ENCODE measurements at places on chromosomes 11 and 22.
A peak's percentile ranks its signal among the peaks of the same experiment; 100 is the strongest.

DNA sequence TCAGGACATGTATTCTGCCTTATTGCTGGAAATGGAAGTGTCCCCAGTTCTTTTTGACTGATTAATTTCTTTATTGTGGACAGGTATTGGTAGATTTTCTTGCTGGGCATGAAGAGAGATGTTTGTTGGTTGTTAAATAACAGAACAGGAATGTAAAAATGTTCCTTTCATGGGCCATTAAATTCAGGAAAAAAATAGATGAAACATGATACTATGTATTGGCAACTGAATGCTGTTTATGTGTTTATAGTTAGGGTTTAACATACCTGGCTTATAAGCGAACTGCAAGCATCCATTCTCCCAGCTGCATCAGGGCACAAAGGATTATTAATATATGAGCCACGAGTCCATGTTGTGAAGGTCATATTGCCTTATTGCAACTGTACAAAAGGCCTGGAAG is 368.5 kb downstream of the NELL1 start:
- no peak for DNase-seq

DNA sequence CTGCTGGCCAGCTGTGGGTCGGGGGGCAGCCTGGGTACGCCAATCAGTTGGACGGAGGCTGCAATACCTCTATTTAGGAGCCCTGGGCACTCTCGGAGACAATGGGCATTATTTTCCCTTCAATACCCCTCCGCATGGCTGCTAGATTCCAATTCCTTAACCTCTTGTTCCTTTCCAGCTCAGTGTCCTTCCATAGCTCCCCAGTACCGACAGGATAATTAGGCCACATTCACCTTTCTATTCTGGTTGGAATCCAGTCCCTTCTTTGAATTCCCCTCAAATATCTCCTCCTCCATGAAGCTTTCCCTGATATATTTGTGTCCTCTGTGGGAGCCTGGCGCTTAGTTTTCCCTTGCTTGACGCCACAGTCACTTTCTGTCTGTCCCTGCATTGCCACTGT is 4.2 kb upstream of the BIK start:
- no peak for DNase-seq

DNA sequence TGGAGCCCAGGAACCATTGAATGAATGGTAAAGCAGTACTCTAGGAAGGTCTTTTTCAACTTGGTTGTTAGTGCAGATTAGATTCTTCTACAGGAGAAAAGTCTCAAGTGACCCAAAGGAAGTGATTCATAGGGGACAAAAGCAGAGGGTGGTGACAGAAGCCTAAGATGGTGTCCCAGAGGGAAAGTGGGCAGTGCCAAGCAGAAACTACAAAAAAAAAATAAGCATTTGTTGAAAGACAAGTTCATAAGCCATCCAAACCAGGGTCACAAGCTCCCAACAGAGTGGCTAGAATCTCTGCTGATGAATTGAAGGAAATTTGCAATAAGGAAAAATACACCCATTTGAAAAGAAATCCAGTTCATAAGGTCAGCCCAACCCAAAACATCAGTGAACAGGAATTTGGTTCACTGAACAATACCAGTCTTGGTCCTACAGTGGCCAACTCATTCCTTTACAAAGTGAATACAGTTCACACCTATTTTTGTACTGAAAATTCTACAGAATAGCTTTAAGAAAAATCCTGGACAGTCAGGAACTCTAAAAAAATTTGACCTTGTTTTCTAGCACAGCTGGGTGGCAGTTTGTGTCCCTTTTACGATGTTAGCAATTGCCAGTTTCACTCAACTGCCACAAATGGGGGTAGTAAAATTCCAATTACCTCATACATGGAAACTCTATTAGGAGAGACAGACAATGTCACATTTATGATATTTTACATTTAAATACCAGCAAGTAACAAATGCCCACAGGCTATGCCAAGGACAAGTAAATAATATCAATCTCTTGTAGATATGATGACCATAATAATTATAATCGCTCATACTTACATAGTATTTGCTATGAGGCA is 21.6 kb upstream of the NUP160 start:
- DNase-seq: no peak

GRCh38 chr11:12184699-12185098 is 74.3 kb downstream of the MICAL2 start:
- no peak for DNase-seq

- DNase-seq: no peak
These were observed 57.9 kb downstream of the NECTIN1 start for GRCh38 chr11:119671051-119671450.

- DNase-seq: no peak
These were observed 29.0 kb downstream of the TXN2 start for GRCh38 chr22:36452250-36452977.

GRCh38 chr11:81098471-81098870 is 1635.2 kb downstream of the FAM181B start:
- DNase-seq: no peak

DNA sequence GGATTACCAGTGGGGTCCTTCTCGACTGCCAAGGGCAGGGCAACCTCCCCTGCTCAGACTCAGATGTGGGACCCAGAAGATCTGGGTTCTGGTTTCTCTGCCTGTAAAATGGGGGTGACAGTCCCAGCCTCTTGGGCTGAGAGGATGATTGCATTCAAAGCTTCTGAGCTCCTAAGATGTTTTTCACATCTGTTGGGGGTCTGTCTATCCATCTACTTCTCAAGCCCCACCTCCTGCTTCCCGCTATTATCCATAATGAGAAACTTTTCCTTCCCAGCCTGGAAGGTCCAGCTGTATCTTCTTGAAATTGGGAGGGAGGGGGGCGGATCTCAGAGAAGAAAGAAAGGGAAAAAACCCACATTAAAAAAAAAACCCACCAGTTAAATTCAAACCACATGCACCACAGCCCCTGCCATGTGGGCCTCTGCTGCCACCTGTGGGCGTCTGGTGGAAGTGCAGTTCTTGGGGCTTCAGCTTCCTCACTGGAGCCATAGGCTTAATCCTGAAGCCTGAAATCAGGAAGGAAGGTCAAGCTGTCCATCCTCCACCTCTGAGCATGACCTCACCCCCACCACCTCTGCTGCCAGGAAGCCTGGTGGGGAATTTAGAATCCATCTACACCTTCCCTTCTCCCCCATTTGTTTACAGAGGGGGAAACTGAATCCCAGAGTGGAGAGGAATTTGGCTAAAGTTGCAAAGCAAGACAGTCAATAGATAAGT is 27.3 kb downstream of the ARHGEF17 start:
- peak; percentile 55 for DNase-seq

DNA sequence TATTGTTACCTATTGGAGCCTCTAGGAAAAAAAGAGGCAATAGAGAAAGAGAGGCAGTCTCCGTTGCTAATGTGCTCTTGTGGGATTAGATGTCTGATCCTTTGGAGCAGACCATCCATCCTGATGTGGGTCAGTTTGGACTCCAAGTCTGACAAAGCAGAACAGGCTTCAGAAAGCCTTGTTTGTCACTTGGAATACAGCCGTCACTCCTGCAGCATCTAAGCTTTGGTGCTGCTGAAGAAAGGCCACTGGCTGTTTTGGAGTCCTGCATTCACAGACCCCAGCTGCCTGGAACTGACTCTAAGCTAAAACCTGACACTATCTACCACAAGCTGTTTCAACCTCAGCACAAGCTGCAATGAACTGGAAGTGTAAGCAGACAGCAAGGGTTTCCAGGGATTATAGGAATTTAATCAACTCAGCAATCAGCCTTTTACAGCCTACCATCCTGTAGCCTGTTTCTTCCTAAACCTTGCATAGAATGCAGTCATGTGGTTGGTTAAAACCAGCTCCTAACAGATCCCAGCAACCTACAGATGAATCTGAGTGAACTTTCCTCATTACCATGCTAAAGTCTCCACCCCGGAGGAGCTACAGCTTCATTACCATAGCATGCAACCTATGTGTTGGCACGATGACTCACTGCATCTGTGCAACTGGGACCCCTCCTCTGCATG is 3.7 kb upstream of the PLAAT4 start:
- no peak for DNase-seq

- DNase-seq: no peak
These were observed 58.6 kb upstream of the RPS13 start for GRCh38 chr11:17135916-17136683.

DNA sequence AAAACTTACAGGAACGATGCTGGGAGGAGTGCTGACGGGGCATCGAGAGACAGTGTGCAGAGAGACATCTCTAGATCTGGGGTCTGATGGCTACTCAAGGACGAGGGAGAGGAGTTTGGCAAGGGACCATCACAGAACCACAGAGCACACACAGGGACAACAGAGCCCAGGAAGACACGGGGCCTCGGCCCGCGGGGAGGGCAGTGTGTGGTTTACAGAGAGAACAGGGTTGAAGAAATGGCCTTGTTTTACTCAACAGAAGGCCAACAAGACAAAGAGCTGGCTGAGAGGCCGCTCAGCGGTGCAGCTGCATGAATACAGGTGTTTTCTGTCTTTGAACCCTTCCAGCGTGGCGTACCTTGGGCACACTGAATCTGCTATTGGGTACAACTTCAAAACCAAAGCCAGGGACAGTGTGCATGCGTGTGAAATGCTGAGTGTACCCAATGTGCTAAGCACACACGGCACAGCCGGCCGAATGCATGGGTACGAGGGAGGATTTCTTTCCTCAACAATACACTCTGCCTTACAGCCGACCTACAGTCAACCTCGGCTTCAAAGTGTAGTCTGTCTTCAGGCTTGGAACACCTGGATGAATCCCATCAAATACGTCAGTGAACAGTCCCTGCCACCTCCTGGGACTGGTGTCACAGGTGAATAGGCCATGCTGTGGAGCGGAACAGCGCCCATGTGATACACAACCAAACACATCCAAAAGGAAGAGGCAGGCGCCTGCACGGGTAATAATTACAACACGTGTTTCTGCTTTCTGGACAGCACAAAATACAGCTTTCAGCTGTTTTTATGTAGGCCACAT is 20.7 kb upstream of the BID start:
- DNase-seq: no peak

GRCh38 chr11:19980388-19980787 is 179.9 kb downstream of the DBX1 start:
- DNase-seq: no peak

DNA sequence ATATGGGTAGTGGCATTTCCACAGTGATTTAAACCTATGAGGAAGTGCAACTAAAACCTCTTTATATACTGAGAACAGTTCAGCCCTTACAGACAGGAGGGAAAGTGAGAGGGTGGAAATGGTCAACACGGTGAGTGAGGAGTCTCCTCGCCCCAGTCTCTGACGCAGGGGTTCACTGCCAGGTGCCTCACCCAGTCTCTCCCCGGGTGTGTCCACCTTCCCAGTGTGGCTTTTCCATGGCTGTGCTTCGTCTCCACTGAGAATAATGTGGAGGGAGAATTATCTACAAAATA is 116.6 kb upstream of the TOP3B start:
- no peak for DNase-seq

- DNase-seq: no peak
These were observed 90.4 kb downstream of the APIP start for GRCh38 chr11:34825670-34826383.

GRCh38 chr11:133947321-133947756 is 9.4 kb downstream of the IGSF9B start:
- DNase-seq: peak; percentile 33

- DNase-seq: no peak
These were observed 6.2 kb upstream of the IFTAP start for GRCh38 chr11:36588099-36588498.

DNA sequence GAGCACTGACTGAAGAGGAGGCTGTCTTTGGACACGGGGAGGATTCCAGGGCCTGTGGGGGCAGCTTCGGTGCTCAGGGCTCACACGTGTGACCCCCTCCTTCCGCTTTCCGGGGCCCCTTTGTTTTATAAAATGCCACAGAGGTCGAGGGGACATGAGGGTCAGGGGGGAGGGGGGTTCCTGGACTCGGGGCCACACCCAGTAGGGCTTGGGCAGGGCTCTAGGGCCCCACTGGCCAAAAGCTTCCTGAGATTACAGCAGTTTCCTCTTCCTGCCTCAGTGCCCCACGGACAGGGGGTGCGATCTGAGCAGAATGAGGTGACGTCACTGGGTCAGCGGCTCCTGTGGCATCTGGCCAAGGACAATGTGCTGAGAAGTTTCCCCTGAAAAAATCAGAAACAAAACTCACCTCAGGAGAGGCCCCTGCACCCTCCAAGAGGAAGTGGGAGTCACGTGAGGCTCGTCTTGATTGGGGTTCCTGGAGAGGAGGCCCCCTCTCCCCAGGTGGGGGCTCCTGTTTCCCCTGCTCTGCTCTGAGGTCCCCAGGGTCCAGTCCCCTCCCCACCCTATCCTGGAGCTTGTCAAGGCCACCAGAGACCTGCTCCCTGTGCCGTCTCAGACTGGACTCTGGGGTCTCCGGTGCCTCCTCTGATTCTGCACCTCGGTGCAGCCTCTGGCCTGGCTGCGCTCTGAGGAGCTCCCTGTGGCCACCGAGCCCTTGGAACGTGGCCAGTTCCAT is 6.4 kb upstream of the IFITM3 start:
- no peak for DNase-seq

DNA sequence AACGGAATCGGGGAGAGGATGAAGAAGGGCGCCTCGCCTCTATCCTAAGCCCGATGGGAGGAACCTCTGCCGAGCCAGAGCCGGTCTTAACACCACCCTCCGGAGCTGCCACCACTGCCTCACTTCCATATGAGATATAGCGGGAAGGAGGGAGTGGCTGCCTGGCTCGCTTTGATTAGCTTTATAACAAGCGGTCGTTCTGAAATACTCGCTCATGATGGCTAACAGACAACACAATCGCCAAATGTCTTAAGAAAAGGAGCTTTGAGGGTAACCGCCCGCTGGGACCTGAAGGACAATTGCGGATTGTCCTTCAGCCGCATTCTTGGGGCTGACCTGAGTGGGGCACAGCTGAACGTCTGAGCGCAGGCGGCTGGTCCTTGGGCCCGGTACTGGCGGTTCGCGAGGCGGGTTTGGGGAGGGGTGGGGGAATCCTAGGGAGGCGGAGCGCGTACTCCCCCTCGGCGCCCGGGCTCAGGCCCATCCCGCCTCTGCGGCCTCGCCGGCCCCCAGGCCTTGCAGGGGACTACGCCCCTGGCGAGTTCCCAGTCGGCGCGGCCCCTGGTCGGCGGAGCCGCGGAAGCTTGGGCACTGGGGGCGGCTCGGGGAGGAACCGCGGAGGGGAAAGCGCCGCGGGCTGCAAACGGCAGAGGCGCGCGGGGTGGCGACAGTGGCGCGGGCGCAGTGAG is at the start of gene PLAAT5:
Gene PLAAT5, minus strand, starts transcription at position 617 of the 689 bp plus-strand sequence. Its CDS starts 133 bp downstream, at position 484.
- no peak for DNase-seq

DNA sequence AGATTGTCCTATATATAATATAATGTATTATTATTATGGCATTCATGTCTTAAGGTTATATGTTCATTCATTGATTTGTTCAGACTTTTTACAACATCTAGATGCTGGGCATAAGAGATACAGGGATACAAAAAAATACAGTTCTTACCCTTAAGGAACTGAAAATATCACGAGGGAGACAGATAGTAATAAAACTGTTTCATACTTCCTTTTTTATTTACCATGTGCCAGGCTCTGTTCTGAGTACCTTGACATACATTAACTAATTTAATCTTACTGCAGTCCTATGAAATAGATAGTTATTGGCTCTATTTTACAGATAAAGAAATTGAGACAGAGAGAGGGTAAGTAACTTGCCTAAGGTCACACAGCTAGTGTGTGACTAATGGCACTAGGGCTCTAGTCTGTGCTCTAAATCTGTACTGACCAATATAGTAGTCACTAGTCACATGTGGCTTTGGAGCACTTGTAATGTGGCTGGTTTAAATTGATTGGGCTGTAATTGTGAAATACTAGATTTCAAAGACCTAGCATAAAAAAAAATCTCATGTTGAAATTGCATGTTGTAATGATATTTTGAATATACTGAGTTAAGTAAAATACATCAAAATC is 21.3 kb downstream of the TRIM44 start:
- DNase-seq: no peak
